H1 (cell line): ENCODE measurements at places on chromosomes 7 and 10.

DNA sequence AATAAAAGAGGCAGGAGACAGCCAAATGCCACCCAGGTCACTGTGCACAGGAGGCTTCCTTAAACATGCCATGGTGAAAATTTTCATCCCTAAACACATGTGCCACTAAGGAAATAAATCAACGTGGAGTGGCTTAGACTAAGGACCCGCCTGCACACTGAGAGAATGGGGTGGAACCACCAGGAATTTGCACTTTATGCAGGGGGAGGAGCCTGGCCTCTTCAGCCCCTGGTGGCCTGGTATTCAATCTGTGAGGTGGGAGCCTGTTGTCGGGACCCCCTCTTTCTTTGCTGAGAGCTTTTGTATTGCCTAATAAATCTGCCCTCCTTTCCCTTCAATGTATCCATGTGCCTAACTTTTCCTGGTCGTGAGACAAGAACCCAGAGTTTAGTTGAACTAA lies 204.6 kb upstream of the NRP1 start:
- DNase-seq: no peak

DNA sequence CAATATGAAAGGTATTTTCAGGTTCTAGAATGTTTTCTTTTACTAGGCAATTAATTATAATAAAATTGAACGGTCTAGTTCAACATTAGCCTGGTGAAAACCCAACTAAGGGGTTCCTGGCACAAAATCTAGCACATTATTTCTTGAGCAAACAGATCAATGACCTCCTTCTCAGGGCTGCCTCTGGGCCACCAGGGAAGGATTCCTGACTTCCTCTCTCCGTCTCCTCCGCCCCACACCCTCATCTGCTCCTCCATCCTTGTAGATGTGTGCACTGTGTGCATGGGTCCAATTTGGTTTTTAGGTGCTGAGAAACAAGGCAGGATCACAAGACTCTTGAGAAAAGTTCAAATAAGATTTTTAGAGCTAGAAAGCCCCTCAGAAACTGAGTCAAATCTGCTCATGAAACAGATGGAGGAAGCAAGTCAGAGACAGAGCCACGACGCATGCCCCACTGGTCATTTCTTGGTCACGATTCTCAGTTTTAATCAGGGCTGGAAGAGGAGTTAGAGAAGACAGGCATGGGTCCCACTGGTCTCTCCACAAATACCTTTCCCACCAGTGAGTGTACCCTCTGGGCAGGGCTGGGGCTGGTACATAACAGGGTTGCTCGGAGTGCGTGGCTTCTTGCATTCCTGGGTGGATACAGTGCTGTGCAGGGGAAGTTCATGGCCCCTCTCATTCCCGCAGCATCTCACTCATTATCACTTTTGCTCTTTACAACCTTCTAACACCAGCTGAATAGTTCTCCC lies 3.8 kb downstream of the TRPV6 start:
- no peak for DNase-seq

DNA sequence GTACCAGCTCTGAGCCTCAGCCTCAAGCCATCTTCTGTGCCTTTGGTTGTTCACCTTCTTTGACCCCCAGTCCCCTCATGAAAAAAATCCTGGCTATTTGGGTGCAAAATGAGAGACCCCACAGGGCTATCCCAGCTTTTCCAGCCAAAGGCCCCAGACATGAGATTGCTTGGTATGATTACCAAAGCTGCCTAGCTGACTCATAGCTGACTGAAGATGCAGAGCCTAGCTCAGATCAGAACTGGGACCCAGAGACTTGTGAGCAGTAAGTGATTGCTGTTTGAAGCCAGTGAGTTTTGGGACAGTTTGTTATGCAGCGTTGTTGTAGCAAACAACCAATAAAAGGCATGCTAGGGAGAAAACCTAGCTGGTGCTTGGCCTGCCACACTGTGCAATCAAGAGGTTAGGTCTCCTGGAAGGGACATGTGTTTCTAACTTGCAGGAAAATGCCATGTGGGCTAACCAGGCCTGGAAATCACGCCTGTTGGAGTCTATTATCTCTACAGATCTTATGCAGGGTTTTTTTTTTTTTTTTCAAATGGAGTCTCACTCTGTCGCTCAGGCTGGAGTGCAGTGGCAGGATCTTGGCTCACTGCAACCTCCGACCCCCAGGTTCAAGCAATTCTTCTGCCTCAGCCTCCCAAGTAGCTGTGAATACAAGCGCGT lies 48.0 kb upstream of the DAGLB start:
- no peak for DNase-seq

DNA sequence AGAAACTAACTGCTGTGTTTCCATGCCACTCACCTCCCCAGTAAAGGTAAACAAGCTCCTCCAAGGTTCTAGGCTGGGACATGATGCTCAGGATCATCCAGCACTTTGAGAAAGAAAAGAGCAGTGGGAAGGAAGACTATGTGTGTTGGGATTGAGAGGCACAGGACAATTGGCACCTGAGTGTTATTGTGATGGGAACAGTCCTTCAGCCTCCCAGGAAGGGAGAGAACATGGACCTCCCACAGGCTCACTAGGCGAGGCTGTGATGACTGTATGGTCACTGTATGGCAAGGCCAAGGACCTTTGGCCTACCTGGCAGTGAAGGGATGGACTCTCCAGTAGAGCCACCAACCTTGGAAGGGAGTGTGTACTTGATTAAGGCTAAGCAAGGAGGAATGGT lies 123.2 kb upstream of the UNC5B start:
- DNase-seq: peak; percentile 23

- DNase-seq: no peak
Observed at GRCh38 chr7:85566095-85566794, 379.4 kb upstream of the SEMA3D start.

GRCh38 chr10:130994191-130994590 lies 317.3 kb downstream of the TCERG1L start:
- DNase-seq: no peak

GRCh38 chr7:116592445-116592844 lies 67.6 kb downstream of the CAV1 start:
- DNase-seq: no peak

DNA sequence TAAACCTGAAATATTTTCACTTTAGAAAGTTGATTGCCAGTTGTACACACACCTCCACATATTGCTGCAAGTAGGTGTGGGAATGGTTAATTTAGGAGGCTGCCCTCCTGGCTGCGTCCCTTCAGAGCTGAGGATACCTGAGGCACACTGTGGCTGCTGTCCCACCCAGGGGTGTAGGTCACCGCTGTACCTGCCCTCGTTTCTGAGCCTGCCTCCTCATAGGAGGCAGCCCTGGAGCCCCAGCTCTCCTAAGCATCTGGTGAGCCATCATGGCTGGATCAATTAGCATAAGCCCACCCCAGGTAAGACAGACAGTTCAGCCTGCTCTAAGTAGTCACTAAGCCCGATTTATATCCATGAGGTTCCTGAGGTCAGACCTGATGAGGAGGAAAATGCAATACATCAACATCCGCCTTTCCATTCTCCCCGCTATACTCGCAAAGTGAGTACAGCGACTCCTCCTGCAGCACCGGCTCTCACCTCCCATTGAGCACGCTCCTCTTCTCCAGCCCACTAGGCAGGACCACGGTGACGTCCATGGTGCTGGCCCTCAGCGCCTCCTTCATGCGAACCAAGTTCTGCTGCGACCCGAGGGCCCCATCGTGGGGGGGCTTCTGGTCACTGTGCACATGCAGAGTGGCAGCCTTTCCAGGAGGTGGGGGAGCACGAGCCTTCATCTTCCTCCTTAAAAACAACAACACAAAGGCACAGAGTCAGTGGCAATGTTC lies 97.2 kb downstream of the COBL start:
- peak; percentile 45 for DNase-seq

GRCh38 chr7:20508109-20508508 lies 107.4 kb upstream of the ABCB5 start:
- DNase-seq: no peak

GRCh38 chr10:89377705-89378637 lies at the start of gene IFIT1B:
Gene IFIT1B (plus strand): TSS chr10:89378056. CDS start chr10:89378136, 80 bp downstream.
- DNase-seq: no peak

GRCh38 chr7:158031867-158032308 lies 555.7 kb downstream of the PTPRN2 start:
- no peak for DNase-seq

DNA sequence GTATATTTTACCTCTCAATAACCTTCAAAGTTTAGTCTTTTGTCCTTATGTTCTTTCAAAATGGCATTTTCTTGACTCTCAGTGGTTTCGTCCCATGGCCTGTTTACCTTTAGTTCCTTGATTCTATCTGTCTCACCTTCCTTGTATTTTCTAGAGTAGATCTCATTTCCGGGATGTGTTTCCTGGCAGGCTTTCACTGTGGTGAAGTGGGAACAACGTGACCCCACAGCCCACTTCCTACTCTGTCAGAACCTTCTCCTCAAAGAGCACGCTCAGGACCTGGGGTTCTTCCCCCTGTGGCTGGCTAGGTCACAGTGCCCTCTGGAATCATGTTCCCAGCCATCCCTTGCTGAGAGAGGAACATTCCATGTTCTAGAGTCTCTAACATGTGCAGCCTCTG lies 129.9 kb upstream of the ZNF32 start:
- DNase-seq: no peak

DNA sequence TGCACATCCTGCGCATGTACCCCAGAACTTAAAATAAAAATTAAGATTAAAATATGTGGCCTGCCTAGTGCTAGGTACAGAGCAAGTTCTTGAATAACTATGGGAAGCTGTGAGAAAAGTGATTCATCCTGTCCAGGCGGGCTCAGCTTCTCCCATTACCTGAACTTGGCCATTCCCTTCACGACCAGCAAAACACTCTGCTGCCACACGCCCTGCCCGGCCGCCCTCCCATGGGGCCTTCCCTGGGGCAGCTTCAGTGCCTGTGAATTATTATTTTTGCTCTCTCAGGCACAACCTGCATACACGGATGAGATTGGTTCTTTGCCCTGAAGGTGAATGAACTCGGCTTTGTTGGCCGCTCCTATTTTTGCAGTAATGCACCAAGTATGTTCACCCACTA lies 209.2 kb upstream of the SHH start:
- no peak for DNase-seq

DNA sequence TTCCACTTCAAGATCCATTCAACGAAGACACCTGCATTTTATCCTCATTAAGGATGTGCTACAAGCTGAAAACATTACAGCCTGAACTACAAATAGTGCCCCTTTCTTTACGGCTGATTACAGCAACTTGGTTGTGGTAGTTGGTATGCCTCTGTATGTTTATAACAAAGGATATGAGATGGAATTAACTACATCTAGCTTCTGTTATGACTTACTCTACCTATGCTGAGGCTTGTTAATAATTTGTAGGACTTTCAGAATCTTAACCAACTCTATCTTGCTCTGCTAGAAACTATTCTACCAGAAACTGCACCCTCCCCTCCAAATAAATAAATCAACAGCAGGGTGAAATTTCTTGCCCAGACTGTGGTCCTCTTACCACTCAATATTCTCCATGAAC lies 448.1 kb downstream of the GRM8 start:
- DNase-seq: no peak

GRCh38 chr10:69337296-69338132 lies 59.2 kb downstream of the HK1 start:
- DNase-seq: no peak

DNA sequence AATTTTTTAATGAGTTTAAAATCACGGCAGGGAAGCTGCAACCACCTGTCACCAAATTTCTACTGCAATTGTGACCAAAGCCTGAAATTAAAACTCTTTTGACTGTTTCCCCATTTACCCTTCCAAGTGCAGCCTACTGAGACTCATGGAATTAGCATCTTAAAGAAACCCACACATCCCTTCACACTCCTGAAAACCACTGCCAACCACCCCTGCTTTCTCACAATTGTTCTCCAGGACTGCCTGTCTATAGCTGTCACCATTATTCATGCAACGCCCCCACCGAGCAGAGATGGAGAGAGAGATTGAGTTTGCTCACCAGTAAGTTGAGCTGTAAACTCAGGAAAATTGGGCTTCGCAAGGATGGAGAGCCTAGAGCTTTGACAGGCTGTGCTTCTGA lies 383.8 kb upstream of the SORCS1 start:
- DNase-seq: no peak

- no peak for DNase-seq
Observed at GRCh38 chr7:2444476-2444875, 31.7 kb downstream of the GRIFIN start.

GRCh38 chr10:94043431-94043990 lies 49.8 kb downstream of the PLCE1 start:
- no peak for DNase-seq

GRCh38 chr7:12540850-12541249 lies 29.7 kb upstream of the SCIN start:
- no peak for DNase-seq

DNA sequence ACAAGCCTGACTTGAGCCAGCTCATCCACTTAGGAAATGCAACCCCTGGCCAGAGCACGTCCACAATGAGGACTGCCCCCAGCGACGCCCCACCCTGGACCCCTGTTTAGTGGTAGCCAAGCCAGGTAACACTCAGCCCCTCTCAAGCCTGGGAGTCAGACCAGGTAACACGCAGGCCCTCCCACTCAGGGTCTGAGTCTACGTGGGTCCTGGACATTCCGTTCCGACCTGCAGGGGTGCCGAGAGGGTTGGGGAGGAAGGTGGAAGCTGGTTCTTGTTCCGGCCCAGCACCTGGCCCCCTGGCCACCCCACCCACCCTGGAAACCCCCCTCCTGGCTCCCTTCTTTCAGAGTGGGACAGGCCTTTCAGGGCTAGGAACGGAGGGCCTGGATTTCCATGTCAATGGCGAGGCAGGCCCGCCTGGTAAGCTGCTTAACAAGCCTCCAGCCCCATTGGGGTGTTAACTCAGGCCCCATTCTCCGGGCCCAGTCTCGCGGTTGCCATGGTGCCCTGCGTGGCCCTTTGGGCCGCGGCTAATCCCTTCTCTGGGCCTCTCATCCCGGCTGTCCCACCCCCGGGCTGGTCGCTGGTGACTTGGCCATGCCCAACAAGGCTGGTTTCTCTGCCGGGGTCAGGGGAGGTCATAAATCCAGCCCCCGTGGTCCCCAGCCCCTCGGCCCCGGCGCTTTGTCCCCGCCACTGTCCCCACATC lies 19.7 kb upstream of the LFNG start:
- no peak for DNase-seq

- DNase-seq: no peak
Observed at GRCh38 chr10:60955316-60955715, 11.3 kb upstream of the RHOBTB1 start.

- no peak for DNase-seq
Observed at GRCh38 chr10:7383442-7383841, 27.4 kb downstream of the SFMBT2 start.

- no peak for DNase-seq
Observed at GRCh38 chr10:17648243-17649035, 4.5 kb downstream of the STAM start.
